ENCODE measurements at places on chromosomes 4 and X.

DNA sequence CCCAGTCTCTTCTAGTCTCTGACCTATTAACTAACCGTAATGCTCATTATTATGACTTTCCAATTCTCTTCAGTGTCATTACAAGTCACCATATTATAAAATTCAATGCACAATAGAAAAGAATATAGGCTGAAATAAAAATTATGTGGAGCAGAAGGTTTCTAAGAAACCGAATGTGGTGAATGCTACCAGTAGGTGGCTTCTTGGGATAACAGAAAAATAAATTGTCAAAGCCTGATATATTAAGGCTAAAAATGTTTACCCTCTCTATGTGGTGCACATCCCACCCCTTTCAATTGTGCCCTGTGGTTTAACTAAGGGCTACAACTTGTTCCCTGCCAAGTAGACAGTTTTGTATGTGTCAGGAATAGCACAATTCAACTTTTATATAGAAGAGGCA, 624.6 kb upstream of the TECRL start:
- no peak for DNase-seq

DNA sequence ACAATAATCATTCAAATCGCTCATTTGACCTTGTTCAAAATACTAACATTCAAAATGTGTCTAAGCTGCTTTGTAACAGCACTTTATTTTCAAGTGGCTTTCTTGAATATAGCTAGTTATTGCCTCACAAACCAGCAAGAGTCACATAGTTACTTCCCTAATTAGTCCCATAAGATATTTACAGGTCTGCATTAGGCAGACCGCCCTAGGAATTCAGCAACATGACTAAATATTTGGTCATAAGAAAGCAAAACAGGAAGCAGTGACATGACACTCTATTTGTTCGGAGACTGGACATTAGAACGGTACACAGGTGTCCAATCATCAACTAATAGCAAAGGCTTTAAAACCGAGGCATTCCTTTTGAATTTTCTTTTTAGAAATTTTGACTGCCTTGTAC, 262.0 kb downstream of the COL25A1 start:
- DNase-seq: no peak

GRCh38 chr4:127498366-127498765, 134.4 kb upstream of the INTU start:
- no peak for DNase-seq

DNA sequence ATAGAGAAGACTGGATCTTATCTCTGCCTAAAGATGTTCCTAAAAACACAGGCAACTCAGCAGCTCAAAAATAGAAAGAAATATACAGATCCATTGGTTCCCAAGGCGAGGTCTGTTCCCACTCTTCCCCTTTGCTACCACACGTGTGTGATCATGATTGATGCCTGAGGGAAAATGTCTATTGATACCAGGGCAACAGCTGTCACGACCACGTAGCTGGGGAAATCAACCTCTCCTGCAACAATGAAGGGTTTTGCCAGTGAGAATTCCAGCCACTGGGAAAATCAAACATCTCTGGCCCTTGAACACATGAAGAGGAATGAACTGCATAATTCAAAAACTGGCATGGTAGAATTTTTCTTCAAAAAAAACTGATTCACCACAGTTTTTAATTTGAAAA, 131.0 kb upstream of the MAP3K15 start:
- no peak for DNase-seq

- no peak for DNase-seq
Measured at GRCh38 chr4:74319470-74319869, 11.2 kb downstream of the EPGN start.

DNA sequence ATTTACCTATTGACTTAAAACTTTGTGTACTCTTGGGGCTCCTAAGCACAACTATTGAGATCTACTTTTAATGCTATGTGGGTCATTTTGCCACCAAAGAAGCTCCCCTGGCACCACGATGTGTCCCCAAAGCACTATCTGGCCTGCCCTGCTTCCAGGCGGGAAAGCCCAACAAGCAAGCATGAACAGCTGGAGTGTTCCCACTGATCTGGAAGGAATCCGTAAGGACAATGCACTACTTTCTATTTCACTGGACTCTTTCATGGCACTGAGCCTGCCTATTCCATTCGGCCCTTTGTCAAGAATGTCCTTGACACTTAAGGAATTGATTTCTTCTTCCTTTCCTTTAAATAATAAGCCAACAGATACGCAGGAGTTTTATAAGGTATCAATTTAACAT, 38.8 kb downstream of the GRIA3 start:
- no peak for DNase-seq
